ENCODE measurements at places on chromosomes 16 and 17. TPM values are rescaled to one million over a fixed set of nuclear protein-coding genes. Genes with fewer than 3 reads are reported as not detected.

CDH1 gene
- 0.94 TPM for total RNA-seq

SMIM5 gene
- 2.0 TPM for total RNA-seq

PIMREG gene
- total RNA-seq: 1.8 TPM

GALNS gene
- 65.3 TPM for total RNA-seq

MAPK8IP3 gene
- total RNA-seq: 128 TPM

PRCD gene
- total RNA-seq: 3.2 TPM

IL21R gene
- total RNA-seq: 0.31 TPM

LRRC46 gene
- 18.4 TPM for total RNA-seq

SOX15 gene
- 2.8 TPM for total RNA-seq

BEAN1 gene
- total RNA-seq: 6.1 TPM

MMP25 gene
- total RNA-seq: 0.62 TPM

PYY gene
- 0.37 TPM for total RNA-seq

ZNF19 gene
- total RNA-seq: 44.6 TPM

ZNF385C gene
- 17.9 TPM for total RNA-seq

ZBTB4 gene
- 43.4 TPM for total RNA-seq

REXO5 gene
- 228 TPM for total RNA-seq

RAB37 gene
- 0.81 TPM for total RNA-seq

FGF11 gene
- total RNA-seq: 3.2 TPM

FZD2 gene
- total RNA-seq: 4.2 TPM

HOXB3 gene
- 9.2 TPM for total RNA-seq

VASN gene
- total RNA-seq: 103 TPM

CTF1 gene
- 5.9 TPM for total RNA-seq
